Camera-type eye (tissue), 1 donor: ENCODE measurements at places on chromosomes 6 and 20. TPM values are rescaled to one million over a fixed set of nuclear protein-coding genes. Genes with fewer than 3 reads are reported as not detected.

BPIFB1 gene
- not detected for total RNA-seq

DEFB132 gene
- not detected for total RNA-seq

PTCHD4 gene
- 10.0 TPM for total RNA-seq

SUMO4 gene
- 16.1 TPM for total RNA-seq

LZTS3 gene
- total RNA-seq: 18.7 TPM

ARFGEF3 gene
- 11.1 TPM for total RNA-seq

NMBR gene
- 0.71 TPM for total RNA-seq

FHL5 gene
- total RNA-seq: 0.60 TPM

CCDC28A gene
- 27.7 TPM for total RNA-seq

TCP1 gene
- 163 TPM for total RNA-seq

GPX5 gene
- total RNA-seq: not detected

CPNE5 gene
- total RNA-seq: 10.8 TPM

TMEM74B gene
- 7.1 TPM for total RNA-seq

CLIC5 gene
- 19.5 TPM for total RNA-seq

SMLR1 gene
- total RNA-seq: not detected

MOG gene
- 0.16 TPM for total RNA-seq

C6orf15 gene
- total RNA-seq: not detected

CD93 gene
- total RNA-seq: 47.2 TPM

KHDC1 gene
- total RNA-seq: 5.5 TPM

ECT2L gene
- total RNA-seq: not detected

PNPLA1 gene
- 0.16 TPM for total RNA-seq

BEND6 gene
- 5.8 TPM for total RNA-seq

TCP11 gene
- total RNA-seq: 0.99 TPM

RAB44 gene
- 0.33 TPM for total RNA-seq

CLVS2 gene
- total RNA-seq: 11.6 TPM

RIMS4 gene
- total RNA-seq: 12.0 TPM

HUS1B gene
- 4.9 TPM for total RNA-seq

CPXM1 gene
- total RNA-seq: 89.2 TPM

DHX16 gene
- total RNA-seq: 29.3 TPM

PPIL1 gene
- total RNA-seq: 34.3 TPM

HNF4A gene
- 2.3 TPM for total RNA-seq

THBS2 gene
- 132 TPM for total RNA-seq

RAD21L1 gene
- total RNA-seq: 0.38 TPM

CLPSL1 gene
- total RNA-seq: not detected

SPDEF gene
- 1.8 TPM for total RNA-seq

TSHZ2 gene
- total RNA-seq: 14.7 TPM

PSORS1C1 gene
- 0.22 TPM for total RNA-seq

MAP1LC3A gene
- total RNA-seq: 43.0 TPM

TMEM170B gene
- total RNA-seq: 31.4 TPM

MOCS1 gene
- 20.8 TPM for total RNA-seq

RSPO3 gene
- total RNA-seq: 9.5 TPM

GZF1 gene
- 22.3 TPM for total RNA-seq

PSORS1C2 gene
- total RNA-seq: not detected

DPPA5 gene
- total RNA-seq: not detected

TNFRSF21 gene
- total RNA-seq: 16.4 TPM

LY6G6F gene
- total RNA-seq: not detected

GSTA3 gene
- not detected for total RNA-seq

DNAAF9 gene
- total RNA-seq: 38.2 TPM

SIRPD gene
- total RNA-seq: not detected

ECI2 gene
- total RNA-seq: 57.4 TPM

MCCD1 gene
- not detected for total RNA-seq

ZBTB2 gene
- total RNA-seq: 11.9 TPM

SEL1L2 gene
- total RNA-seq: 0.60 TPM

PMEPA1 gene
- 43.1 TPM for total RNA-seq

SLA2 gene
- 0.38 TPM for total RNA-seq

TAPBP gene
- total RNA-seq: 45.8 TPM

SLC13A3 gene
- 10.1 TPM for total RNA-seq

BMP7 gene
- total RNA-seq: 29.6 TPM
